ENCODE measurements at places on chromosomes 16 and 17.

GRCh38 chr16:84303023-84303422, 8.3 kb downstream of the WFDC1 start:
- DNase-seq = peak; percentile 55

DNA sequence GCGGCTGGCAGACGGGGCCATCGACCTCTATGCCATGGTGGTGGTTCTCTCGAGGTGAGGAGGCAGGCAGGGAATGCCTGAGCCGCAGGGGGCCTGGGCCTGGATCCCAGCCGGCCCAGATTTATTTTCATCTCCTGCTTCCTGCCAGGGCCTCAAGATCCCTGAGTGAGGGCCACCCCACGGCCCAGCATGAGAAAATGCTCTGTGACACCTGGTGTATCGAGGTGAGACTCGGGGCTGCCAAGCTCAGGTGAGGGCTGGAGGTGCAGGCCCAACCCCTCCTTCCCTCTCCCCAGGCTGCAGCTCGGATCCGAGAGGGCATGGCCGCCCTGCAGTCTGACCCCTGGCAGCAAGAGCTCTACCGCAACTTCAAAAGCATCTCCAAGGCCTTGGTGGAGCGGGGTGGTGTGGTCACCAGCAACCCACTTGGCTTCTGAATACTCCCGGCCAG, 4.9 kb downstream of the ACADVL start:
- no peak for DNase-seq

DNA sequence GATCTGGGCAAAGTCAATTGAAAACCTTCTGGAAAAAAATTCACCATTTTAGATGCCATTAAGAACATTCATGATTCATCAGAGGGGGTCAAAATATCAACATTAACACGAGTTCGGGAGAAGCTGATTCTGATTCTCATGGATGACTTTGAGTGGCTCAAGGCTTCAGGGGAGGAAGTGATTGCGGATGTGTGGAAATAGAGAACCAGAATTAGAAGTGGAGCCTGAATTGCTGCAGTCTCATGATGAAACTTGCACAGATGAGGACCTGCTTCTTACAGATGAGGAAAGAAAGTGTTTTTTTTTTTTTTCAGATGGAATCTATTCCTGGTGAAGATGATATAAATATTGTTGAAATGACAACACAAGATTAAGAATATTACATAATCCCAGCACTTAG, 12.9 kb downstream of the ITGAX start:
- no peak for DNase-seq

- no peak for DNase-seq
Measured at GRCh38 chr17:64406321-64407200, 15.9 kb upstream of the PECAM1 start.

DNA sequence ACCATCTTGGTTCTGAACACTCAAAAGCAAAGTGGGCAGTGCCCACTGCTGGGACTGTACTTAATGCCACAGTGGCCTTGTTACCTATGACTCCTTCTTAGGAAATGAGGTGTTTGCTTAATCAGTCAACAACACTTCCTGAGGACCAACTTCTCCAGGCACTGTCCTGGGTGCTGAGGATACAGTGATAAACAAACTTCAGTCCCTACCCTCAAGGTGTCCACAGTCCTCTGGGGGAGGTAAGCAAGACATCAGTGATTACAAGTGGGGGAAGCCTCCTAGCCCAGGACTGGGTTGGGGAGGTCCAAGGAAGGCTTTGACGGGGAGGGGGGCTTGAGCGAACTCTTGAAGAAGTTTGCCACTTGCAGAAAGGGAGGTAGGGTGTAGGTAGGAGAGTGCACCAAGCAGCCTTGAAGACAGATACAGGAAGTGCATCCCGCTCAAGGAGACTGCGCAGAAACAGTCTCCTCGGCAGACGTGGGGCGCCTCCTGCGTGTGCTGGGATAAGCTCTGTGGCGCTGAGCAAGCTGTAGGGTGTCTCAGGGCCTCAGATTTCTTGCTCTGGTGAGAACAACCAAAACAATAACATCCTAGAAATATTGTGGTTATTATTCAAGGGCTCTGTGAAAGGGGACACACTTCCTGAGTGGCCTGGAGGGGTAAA, 2.6 kb upstream of the ABCC3 start:
- no peak for DNase-seq

- DNase-seq = no peak
Measured at GRCh38 chr17:17382065-17382459, 78.9 kb downstream of the NT5M start.

DNA sequence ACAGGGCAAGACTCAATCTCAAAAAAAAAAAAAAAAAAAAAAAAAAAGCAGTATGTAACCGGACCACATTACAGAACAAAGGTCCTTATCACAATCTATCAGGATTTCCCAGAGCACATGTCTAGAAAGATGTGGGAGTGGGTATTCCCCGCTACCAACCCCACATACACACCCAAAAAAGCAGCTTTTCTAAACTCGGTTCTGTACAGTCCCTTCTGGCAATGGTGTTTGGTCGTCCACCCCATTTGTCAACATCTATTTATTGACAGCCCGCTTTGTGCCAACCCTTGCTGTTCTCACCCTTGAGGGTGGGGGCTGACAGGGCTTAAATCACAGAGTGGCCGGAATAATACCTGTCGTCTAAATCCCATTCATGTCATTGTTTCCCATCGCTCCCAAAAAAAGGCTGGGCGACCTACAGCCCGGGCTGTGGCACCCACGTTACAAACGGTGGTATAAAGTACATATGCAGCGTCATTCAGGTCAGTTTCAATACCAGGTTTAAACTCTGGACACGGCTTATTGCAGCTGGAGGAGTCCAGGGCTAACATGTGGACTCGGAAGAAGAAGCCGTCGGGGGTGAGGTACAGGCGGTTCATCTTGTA, 3.6 kb downstream of the C17orf58 start:
- no peak for DNase-seq

GRCh38 chr16:68470461-68471150, 22.3 kb upstream of the SMPD3 start:
- DNase-seq = no peak

- DNase-seq = no peak
Measured at GRCh38 chr16:68563631-68564381, 24.7 kb downstream of the ZFP90 start.

- DNase-seq = no peak
Measured at GRCh38 chr17:68379692-68380677, 77.3 kb downstream of the WIPI1 start.

- peak; percentile 29 for DNase-seq
Measured at GRCh38 chr17:12973496-12974004, 44.3 kb downstream of the ELAC2 start.

GRCh38 chr17:46841561-46842379, 9.6 kb upstream of the WNT9B start:
- DNase-seq = no peak

DNA sequence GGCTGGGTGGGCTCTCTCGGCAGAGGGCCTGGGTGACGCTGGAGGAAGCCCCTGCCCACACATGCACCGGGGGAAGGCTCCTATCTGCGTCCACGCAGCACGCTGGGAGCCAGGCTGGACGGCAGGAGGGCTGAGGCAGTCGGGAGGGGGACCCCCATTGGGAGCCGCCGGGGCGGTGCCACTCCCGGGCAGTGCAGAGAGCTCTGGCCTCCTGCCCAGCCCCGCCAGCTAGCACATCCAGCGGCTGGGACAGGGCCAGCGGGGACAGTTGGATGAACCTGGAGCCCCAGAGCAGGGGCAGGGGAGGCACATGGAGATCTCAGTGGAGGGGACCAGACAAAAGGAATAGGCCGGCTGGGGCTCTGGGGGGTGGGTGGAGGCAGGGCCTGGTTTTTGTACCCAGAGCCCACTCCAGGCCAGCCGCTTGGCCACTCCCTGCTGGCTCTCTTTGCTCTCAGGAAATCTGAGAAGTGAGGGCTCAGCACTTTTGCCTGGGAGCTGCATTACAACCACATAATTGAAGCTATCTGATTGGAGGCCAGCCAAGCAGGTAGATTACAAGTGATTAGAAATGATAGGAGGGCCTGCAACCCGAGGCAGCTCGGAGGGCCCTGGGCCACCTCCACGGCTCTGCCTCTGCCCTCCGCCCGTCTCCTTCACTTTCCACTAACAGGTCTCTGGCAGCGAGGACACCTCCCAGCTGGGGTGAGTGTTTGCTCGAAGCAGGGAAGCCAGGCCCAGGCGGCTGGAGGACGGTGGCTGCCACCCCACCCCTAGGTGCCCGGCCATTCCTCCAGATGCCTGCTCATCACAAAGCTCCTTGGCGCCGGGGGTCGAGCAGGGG, 40.1 kb downstream of the ENGASE start:
- DNase-seq = no peak

DNA sequence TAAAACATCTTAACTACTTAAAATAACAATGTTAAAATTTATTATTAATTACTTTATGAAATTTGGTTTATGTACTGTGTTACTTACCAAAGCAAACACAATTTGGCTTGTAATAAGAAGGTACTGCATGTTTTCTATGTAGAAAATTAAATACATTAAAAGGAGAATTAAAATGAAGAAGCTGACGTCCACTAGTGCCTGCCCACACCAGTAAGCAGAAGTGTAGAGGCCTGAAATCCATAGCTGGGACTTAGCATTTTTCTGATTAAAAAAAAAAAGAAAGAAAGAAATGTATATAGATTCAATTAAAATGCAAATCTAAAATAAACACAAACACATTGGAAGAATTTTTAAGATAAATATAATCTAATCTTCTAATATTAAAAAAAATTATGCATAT, 35.8 kb upstream of the ABCA9 start:
- no peak for DNase-seq

DNA sequence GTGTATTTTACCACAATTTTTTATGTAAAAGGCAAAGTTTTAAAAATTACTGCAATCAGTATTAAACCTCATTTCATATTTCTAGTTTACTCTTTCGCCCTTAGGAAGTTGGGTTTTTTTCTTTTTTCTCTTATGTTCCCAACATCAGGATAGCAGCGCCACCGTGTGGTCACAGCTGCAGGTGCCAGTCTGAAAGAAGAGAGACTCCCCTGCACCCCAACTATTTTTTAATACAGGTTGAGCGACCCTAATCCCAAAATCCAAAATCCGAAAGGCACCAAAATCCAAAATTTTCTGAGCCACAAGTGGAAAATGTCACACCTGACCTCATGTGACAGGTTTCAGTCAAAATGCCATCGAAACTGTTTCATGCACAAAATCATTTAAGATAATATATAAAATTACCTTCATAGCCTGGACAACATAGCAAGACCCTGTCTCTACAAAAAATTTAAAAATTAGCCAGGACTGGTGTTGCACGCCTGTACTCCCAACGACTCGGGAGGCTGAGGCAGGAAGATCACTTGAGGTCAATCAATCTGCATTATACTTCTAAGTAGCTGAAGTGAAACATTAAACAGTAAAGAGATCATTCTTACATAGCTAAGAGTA, 21.8 kb upstream of the ASGR2 start:
- DNase-seq = peak; percentile 73

DNA sequence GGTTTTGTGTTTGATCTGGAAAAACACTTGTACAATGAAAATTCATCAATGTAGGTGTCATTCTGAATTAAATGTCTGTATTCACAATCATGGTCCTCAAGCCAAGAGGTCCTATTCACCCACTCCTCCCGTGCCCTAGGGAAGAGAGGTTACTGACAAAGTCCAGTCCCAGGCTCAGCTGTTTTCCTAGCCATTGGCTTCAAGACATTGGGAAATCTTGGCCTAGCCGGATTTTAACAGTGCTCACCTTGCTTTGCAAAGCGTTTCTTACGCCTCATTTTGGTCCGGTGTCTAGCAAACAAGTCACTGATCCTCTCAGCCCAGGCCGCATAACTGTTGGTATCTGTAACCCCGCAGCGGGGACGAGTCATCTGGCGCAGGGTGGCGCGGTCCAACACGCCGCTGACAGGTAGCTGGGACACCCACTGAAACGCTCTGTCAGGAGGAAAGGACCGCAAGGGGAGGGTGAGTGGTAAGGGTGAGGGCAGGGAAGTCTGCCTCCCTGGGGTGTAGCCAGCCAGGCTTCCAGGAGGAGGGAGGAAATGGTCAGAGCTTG, 16.7 kb downstream of the MMP28 start:
- no peak for DNase-seq

DNA sequence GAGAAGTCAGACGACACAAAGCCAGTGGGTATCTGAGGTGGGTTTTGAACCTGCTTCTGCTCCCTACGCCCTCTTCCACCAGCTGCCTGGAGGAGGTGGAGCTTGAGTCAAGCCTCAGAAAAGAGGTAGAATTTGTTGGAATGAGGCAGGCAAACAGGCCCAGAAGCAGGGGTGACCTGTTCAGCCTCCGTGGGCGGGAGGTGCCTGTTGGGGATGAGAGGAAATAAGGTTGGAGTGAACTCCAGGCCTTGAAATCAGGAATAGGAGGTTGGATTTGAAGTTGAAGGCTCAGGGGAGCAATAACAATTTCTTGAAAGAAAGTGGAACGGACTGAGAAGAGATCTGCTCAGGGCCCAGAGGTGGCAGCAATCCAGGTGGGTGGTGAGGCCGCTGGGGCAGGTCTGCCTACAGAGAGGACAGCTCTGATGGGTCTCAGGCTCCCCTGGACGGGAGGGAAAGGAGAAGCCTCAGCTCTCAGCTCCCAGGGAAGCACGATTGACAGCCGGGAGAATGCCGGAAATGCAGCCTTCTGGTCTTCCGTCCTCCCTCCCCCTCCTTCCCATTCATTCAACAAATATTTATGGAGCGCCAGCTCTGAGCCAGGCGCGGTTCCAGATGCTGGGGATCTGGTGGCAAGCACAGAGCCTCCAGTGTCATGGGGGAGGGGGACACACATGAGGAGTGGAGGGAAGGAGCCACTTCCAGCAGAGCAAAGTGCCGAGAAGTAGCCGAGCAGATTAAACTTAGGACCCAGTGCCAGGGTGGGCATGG, 61.9 kb upstream of the CIBAR2 start:
- no peak for DNase-seq

DNA sequence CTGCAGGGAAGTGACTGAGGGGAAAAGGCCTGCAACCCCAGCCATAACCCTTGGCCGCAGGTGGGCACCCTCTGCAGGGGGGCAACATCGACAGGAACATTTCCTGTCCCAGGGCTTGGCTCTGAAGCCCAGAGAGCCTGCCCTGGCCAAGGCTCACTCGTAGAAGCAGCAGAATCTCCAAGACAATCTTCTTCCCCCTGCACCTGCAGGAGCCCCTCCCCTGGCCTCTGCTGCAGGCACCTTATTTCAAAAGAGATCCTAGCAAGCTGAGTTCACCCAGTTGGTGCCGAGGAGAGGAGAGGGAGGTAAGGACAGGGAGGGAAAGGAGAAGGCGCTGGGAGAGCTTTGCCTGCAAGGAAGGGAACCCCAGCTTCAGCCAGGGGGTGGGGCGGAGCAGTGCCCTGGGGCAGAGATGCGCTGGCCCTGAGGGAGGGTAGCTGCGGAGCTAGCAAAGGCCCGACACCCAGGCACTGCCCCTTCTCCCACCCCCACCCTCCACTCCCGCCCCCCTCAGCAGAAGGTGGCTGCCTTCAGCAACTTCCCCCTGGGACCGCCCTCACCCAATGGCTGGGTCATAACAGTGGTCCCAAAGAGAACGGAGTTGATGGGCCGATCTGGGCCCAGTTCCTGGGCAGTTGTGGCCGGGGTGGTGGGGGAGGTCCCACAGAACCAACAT, 104.3 kb upstream of the TNRC6C start:
- DNase-seq = no peak

GRCh38 chr16:592518-593306, 2.8 kb downstream of the RAB40C start:
- DNase-seq = no peak

GRCh38 chr17:58527306-58527705, 12.9 kb upstream of the MTMR4 start:
- DNase-seq = no peak

- DNase-seq = no peak
Measured at GRCh38 chr16:84050316-84050715, 7.7 kb upstream of the SLC38A8 start.

- DNase-seq = no peak
Measured at GRCh38 chr17:36929851-36930582, 7.3 kb upstream of the LHX1 start.
